ENCODE measurements at places on chromosomes 1 and 21.

- DNase-seq = no peak
These were observed 554 bp downstream of the EVA1C start for GRCh38 chr21:32413015-32413504.

DNA sequence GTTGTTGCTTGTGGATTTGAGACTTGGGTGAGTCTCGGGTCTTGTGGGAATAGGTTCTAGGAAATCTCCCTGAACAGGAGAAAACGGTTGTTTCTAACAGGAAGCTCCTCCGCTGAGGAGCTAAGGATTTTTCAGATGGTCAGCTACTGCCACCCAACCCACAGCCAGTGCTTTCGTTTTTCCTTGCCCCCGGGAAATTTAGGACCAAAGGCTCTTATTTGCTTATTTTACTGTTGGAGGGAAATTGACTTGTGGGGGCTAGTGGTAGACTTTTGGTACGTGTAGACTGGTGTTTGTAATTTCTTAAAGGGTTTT is 792 bp downstream of the SNX7 start:
- DNase-seq = peak; percentile 38

DNA sequence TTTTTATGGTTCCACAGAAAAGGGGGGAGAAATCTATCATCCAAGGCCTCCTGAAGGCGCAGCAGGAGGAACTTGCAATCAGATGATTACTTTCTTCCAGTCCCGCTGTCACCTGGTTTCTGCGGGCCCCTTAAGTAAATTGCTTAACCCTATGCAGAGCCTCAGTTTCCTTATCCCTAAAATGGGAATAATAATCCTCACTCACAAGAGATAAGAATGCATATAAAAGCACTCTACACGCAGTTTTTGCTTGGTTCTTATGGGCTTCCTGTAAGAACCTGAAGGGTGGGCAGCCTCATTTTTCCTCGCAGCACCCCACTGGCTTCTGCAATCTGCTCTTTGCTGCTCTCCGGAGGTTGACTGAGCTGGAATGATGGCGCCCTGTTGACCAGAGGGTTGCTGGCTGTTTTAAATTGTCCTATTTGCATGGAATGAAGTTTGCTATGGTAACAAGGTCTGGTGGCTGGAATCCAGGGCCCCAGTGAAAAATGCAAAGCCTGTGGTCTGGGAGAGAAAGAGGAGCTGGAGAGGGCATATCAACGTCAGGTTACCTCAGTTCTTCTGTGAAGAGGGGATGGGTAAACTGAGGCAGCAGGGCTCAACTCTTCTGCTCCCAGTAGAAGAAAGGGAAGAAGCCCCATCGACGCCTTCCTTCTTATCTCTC is 1.0 kb upstream of the KAZN start:
- peak; percentile 20 for DNase-seq

- DNase-seq = no peak
These were observed 17.7 kb upstream of the TAL1 start for GRCh38 chr1:47249755-47250154.

GRCh38 chr21:17730782-17731181 is 88.4 kb downstream of the C21orf91 start:
- DNase-seq = peak; percentile 15

DNA sequence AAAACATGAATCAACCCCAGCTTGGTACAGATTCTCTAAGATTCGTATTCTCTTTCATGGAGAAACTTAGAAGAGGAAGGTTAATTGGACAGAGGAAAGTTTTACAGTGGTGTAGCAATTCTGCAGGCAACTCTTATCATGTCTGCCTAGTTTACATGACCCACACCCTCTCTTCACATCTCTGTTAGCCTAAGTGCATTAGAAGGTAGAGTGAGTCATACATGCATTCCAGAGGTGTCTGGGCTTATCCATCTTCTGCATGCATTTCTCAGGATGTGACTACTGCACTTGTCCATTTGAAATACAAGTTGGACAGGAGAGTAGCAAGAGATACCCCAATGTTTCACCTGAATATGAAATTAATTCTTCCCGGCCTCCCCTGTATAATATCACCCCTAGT is 578.4 kb upstream of the NCAM2 start:
- no peak for DNase-seq

- DNase-seq = peak; percentile 25
These were observed 4.1 kb upstream of the SLC2A1 start for GRCh38 chr1:42962641-42963377.

- peak; percentile 62 for DNase-seq
These were observed at the start of gene ZBTB7B for GRCh38 chr1:155002464-155003226. Gene ZBTB7B, plus strand, starts transcription at chr1:155002802. Its CDS starts 11,859 bp downstream, at chr1:155014661.

DNA sequence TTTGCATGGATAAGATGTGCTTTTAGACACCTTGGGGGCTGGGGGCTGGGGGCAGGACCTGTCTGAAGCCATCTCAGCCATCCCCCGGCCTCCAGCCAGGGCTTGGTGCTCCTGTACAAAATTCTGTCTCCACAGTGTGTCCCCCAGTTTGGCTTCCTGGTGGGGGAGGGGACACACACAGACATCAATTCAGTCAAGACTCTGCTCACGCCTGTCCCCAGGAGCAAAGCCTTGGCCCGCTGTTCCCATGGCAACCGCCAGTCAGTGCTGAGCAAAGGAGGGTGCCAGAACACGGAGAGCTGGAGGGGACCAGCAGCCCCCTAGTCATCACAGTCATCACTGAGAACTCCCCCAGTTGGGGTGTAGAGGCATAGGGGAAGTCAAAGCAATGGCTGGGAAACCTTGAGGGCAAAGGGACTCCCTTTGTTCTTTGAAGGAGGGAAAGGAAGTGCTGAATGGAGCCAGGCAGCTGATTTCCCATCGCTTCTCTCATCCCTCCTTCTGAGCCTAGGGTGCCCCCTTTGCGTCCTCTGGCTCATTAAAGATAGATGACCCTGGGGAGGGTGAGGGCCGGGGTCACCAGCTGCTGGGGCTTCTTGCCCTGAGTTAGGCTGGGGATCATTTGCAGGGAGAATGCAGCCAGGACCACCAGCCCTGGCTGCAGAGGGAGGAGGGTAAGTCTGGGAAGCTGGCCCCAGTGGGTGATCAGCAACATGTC is 134.9 kb upstream of the IPO9 start:
- DNase-seq = no peak

DNA sequence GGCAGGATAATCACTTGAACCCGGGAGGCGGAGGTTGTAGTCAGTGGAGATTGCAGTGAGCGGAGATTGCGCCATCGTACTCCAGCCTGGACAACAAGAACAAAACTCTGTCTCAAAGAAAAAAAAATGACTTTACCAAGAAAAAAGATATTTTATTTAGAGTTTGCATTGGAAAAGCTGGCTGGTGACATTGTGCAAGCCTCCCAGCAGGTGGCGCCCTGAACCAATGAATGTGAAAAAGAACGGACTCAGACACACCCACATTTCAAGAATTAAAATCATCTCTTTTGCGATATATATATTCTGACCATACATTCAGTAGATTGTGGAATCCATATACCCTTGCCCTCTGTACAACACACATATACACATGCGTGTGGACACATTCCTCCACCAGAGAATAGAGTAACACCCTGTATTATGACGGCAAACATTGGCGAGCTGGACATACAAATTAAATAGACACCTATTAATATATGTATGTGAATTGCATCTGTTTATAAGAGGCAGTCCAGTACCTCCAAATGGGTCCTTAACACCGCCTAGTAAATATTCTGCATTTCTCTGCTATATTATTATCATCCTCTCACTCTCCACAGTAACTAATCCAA is 39.0 kb upstream of the CADM3 start:
- DNase-seq = peak; percentile 77

DNA sequence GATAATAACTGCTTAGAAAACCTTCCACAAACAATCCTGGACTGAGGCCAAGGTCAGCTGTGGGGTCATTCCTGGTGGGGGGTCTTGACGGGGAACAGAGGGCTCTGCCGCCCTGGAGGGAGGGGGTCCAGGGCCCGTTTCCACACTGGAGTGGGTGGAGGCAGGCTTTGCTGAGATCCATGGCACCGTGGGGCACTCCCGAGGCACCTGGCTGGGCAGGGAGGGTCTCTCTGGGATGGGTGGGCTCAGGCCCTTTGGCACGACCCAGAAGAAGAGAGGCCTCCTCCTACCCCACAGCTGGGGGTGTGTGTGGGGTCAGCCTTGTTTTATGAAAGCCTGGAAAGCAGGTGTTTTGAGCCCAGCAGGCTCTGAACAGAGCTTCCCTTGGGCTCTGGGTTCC is 5.1 kb downstream of the MMEL1 start:
- no peak for DNase-seq

DNA sequence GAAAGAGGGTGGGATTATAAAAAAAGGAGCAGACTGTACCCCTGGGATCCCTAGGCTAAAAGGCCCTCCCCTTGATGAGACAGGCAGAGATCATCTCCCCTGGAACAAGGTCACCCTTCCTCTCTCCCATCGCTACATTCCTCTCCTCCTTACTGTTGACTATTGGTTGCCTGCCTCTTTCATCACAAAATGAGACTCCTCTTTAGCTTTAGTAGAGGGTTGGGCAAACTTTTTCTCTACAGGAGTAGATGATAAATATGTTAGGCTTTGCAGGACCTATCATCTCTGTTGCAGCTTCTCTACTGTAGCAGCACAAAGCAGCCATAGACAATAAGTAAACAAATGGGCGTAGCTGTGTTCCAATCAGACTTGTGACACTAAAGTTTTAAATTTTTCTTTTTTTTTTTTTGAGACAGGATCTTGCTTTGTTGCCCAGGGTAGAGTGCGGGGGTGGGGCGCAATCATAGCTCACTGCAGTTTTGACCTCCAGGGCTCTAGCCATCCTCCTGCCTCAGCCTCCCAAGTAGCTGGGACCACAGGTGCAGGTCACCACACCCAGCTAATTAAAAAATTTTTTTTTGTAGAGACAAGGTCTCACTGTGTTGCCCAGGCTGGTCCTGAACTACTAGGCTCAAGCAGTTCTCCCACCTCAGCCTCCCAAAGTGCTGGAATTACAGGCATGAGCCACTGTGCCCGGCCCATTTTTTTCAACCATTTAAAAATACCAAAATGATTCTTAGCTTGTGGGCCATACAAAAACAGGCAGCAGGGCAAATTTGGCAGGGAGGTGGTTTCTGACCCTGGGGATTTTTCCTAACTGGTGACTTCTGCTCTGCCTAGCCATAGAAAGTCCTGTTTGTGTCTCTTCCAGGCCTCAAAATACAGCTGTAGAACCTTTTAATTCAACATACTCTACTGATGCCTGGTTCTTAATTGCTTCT is 15.1 kb downstream of the MCL1 start:
- no peak for DNase-seq

DNA sequence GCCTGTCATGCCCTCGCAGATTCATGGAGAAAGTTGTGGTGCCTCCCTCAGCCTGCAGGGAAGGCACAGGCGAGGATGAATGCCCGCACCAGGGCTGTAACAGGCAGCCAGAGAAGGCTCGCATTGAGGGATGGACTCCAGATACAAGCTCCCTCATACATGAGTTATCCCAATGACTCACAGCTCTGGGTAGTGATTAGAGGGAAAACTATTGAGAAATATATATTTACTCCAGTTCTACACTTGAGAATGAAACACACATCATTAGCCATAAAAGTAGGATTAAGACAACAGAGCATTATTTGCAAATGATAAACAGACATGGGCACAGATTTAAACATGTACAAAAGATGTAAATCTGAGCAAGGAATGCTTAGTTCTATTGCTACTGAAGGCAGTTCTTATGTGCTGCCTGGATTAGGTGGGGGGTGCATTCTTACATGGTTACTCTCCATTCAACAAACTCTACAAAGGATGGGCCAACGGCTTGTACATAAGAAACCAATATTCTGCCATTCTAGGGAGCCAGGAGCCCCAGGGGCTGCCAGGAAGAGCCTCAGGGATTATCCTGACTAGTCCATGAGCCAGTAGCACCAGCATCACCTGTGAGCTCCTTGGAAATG is 97.9 kb downstream of the CSMD2 start:
- DNase-seq = peak; percentile 89

- DNase-seq = no peak
These were observed 624.4 kb downstream of the LMO4 start for GRCh38 chr1:87953121-87953520.

DNA sequence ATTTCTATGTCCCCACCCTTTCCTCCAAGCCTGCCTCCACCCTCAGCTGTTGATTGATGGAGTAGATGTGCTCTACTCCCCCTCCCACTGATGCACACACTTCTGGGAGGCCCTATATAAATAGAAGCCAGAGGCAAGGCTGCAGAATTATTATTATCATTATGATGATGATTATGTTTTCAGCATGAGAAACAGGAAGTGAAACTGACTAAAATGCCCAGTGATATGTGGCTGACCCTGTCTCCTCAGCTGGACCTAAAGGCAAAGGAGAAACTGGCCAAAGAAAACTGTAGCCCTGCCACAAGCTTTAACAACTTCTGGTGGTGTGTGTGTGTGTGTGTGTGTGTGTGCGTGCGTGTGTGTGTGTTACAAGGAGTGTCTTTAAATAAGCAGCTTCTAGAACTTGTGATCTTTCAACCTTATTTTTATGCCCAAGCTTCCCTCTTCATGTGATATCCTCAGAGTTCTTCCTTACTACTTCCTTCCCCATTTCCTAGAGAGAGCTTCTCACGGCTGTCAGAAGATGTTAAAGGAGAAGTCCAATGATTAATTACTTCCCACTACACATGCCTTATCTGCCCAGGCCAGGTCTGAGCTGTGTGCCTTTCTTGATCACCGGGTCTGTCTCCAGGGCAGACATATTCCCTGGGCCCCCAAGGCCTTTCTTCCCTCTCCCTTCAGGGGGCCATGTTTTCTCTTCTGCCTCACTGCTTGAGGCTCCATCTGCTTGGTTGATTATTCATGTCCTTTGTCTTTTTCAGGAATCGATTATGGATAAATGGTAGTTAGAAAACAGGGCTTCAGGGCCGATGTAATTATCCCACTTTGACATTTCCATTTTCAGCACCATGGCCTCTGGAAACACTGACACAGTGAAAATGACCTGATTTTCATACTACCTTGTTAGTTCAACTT is 11.6 kb upstream of the MAPKAPK2 start:
- DNase-seq = no peak

DNA sequence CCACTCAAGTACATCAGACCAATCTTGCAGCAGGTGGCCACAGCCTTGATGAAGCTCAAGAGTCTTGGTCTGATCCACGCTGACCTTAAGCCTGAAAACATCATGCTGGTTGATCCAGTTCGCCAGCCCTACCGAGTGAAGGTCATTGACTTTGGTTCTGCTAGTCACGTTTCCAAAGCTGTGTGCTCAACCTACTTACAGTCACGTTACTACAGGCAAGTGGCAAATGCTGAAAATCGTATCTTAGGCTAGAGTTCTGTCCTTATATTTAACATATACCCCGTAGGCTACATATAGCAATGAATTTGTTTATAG is 12.1 kb downstream of the HIPK1 start:
- DNase-seq = no peak

DNA sequence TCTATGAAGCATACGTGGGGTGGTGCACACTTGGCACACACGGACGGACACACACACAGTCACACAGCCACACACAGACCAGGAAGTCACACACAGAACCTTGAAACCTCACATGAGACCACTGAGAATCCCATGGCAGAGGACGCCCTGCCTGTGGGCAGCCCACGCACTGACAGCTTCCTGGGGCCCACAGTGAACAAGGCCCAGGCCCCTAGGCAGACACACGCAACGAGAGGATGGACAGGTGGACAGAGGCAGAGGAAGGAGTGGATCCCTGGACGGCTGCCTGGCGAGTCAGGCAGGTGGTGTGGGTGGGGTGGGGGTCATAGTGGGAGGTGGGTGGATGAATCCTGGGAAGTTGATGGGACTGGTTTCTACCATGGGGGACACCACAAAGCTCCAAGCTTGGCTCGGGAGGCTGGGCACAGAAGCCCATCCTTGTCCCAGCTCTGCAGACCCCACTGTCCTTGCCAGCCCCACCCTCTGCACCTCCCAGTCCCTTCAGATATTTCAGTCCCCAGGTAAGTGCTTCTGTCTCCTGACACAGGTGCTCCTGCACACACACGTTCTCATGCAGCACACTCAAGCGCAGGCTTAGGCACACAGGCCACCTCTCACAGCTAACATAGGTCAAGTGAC is 49.1 kb downstream of the WNT9A start:
- no peak for DNase-seq

- peak; percentile 75 for DNase-seq
These were observed 27.4 kb downstream of the C1orf116 start for GRCh38 chr1:207004931-207005830.
